ENCODE measurements at places on chromosomes 16 and 17.

DNA sequence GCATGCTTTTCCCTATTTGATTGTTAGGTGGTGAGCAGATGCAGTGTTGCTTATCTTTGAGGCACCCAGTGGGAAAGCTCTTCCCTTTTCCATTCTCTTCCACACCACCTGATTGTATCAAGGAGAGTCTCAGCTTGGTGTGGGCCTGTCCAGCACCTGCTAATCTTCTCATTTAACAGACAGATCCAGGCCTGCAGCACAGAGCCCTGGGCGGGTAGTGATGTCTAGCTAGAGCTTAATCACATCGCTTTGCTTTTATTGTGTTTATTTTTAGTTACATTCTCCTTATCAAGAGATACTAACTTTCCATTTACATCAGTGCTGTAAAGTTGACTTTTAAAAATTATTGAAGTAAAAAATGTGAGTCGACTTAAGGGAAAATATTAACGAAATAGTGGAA is 24.2 kb downstream of the FOXL1 start:
- no peak for DNase-seq
- H3K4me3 ChIP-seq: no peak overlapping the region
- H3K4me1 ChIP-seq: no peaks in the 10 kb centered on the region
- H3K27ac ChIP-seq: no peak overlapping the region
- H3K36me3 ChIP-seq: no peaks in the 10 kb centered on the region

GRCh38 chr16:69831212-69832123 is 69.3 kb downstream of the WWP2 start:
- DNase-seq: no peak
- peaks cover 8% of the 10 kb centered on the region for H3K36me3 ChIP-seq
- peaks cover 22% of the 10 kb centered on the region for H3K4me1 ChIP-seq
- H3K27ac ChIP-seq: peak overlapping the region; percentile 58
- H3K4me3 ChIP-seq: no peak overlapping the region
- no peaks in the 10 kb centered on the region for H3K27me3 ChIP-seq

DNA sequence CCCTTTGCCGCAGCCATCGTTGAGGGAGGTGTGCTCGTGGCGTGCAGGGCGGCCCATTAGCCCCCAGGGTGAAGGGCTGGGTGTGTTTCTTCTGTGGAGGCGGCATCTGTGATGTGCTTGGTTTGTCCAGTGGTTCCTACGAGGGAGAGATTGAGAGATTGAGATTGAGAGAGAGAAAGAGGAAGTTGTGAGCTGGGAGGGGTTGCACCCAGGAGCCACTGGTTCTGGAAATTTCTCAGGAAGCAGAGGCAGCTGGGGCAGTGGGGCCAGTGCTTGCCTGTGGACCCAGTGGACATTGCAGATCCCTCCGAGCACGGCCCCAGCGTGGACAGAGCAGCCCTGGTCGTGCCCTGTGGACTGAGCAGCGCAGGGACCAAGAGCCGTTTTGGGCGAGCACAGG is 72.0 kb upstream of the ZNF750 start:
- DNase-seq: no peak
- no peak overlapping the region for H3K4me3 ChIP-seq
- H3K27ac ChIP-seq: no peak overlapping the region
- no peaks in the 10 kb centered on the region for H3K4me1 ChIP-seq
- no peaks in the 10 kb centered on the region for H3K27me3 ChIP-seq
- peaks cover 11% of the 10 kb centered on the region for H3K36me3 ChIP-seq

GRCh38 chr17:65229621-65229995 is 92.4 kb downstream of the RGS9 start:
- H3K36me3 ChIP-seq: no peaks in the 10 kb centered on the region
- H3K27ac ChIP-seq: no peak overlapping the region
- H3K4me3 ChIP-seq: no peak overlapping the region
- H3K27me3 ChIP-seq: no peaks in the 10 kb centered on the region

- H3K4me3 ChIP-seq: no peak overlapping the region
- H3K27me3 ChIP-seq: peaks cover 58% of the 10 kb centered on the region
- no peaks in the 10 kb centered on the region for H3K36me3 ChIP-seq
- no peaks in the 10 kb centered on the region for H3K4me1 ChIP-seq
- no peak for DNase-seq
Observed at GRCh38 chr16:2955438-2955778, 8.7 kb upstream of the KREMEN2 start.

GRCh38 chr16:1729026-1729425 is 23.0 kb downstream of the MAPK8IP3 start:
- no peak overlapping the region for H3K4me3 ChIP-seq
- DNase-seq: no peak
- H3K36me3 ChIP-seq: peaks cover 65% of the 10 kb centered on the region

GRCh38 chr16:73319261-73319660 is 271.3 kb upstream of the ZFHX3 start:
- no peak overlapping the region for H3K27ac ChIP-seq
- no peak for DNase-seq
- no peaks in the 10 kb centered on the region for H3K36me3 ChIP-seq
- no peaks in the 10 kb centered on the region for H3K4me1 ChIP-seq

DNA sequence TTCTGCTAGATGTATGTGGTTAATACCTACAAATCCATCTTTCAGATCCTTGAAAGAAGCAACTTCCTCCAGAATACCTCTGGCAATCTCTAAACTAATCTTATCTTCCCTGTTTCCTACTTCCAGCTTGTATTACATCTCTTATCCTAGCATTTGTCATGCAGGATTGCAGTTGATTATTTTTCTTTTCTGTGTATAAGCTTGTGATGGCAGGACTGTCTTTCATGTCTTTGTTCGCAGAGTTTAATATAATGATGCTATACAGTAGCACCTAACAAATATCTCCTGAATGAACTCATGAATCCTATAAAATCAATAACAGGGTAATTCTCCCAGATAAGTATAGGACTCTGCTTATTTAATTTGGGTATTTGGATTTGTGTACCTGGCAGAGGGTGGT is 12.2 kb upstream of the UBE2G1 start:
- no peak overlapping the region for H3K27ac ChIP-seq
- DNase-seq: no peak
- no peaks in the 10 kb centered on the region for H3K27me3 ChIP-seq
- H3K36me3 ChIP-seq: no peaks in the 10 kb centered on the region
- H3K4me1 ChIP-seq: no peaks in the 10 kb centered on the region
- no peak overlapping the region for H3K4me3 ChIP-seq

DNA sequence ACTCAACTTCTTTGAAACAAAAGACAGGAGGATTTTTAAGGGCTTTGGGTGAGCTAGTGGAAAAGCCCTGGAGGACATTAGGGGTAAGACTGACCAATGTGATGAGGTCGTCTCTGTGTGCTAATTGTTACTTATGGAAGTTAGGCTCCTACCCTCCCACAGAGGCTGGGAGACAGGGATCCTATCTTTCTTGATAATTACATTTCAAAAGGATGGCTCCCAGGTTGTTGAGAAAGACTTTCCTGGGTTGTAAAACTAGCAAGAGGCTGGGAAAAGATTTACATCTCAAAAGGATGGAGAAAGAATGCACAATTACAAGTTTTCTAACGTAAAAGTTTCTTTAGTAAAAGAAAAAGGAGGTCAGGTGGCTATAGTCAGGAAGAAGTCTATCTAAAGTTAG is 605.8 kb upstream of the GOT2 start:
- no peak overlapping the region for H3K4me3 ChIP-seq
- DNase-seq: no peak
- H3K27ac ChIP-seq: no peak overlapping the region
- no peaks in the 10 kb centered on the region for H3K27me3 ChIP-seq
- H3K36me3 ChIP-seq: no peaks in the 10 kb centered on the region
- H3K4me1 ChIP-seq: no peaks in the 10 kb centered on the region

- H3K36me3 ChIP-seq: no peaks in the 10 kb centered on the region
- H3K27me3 ChIP-seq: peaks cover 3% of the 10 kb centered on the region
- no peak overlapping the region for H3K27ac ChIP-seq
- H3K4me3 ChIP-seq: no peak overlapping the region
- DNase-seq: no peak
Observed at GRCh38 chr16:21097151-21097550, 53.5 kb downstream of the DNAH3 start.

DNA sequence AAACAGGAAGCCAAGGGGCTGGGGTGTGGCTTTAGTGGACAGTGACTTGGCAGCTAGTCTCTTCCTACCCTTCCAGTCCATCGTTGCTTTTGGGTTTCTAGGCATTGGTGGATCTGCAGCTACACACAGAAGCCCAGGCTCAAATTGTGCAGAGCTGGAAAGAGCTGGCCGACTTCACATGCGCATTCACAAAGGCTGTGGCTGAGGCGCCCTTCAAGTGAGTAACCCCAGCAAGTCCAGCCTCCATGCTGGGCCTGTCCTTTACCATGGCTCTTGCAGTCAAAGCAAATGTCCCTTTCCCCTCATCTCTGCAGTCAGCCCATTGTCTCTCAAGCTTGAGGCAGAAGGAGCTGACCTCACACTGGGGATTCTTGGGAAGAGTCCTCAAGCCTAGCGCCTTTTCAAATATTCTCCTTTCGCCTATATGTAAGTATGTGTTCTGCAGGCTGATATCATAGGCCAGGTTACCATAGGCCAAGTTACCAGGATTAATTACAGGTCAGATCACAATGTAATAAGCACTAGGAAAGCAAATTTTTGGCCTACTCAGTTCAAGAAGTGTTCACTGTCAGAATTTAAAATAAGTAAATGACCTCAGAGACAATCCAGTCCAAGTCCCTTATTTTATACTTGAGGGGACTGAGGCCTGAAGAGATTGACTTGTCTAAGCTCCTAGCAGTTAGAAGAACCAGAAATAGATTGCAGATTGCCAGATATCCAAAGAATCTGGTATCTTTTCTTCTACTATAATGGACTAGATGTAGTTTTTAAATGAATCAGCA is 6.5 kb downstream of the EME1 start:
- H3K27ac ChIP-seq: no peak overlapping the region
- DNase-seq: no peak
- peaks cover 40% of the 10 kb centered on the region for H3K36me3 ChIP-seq
- H3K4me1 ChIP-seq: no peaks in the 10 kb centered on the region
- no peaks in the 10 kb centered on the region for H3K27me3 ChIP-seq

DNA sequence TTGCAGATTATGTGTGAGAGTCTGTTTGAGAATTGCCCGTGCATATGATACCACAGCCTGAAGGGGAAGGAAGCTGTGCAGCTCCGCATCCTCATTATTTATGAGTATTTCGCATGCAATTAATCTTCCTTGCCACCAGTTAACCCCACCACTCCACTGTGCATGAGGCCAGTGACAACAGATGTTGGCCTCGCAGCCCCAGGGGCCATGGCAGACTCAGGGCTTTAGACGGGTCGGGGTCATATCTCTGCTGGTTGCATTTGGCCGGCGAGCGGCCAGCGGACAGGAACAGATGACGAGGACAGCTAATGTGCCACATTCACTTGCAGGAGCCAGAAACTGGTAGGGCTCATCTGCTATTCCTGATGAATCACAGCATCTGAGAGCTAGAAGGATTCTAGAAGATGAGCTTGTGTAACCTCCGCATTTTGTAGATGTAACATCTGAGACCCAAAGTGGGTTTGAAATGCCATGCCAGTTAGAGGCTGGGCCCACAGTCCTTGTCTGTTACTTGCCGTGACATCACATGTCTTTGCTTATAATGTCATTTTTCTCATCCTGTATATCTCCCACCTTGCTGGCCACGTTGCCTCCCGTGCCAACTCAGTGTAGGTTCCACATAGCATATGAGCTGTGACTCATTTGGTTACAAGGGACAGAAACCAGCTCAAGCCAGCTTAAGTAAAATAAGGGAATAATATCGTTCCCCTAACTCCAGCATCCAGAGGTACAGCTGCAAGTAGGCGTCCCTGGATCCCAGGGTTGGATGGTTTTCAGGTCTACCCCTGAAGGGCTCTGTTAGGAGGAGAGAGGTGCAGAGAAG is 137.2 kb downstream of the SNX29 start:
- no peak overlapping the region for H3K27ac ChIP-seq
- no peaks in the 10 kb centered on the region for H3K36me3 ChIP-seq
- H3K4me3 ChIP-seq: no peak overlapping the region
- H3K27me3 ChIP-seq: no peaks in the 10 kb centered on the region

- no peak overlapping the region for H3K4me3 ChIP-seq
- H3K27me3 ChIP-seq: no peaks in the 10 kb centered on the region
- H3K36me3 ChIP-seq: no peaks in the 10 kb centered on the region
- no peak overlapping the region for H3K27ac ChIP-seq
- peaks cover 23% of the 10 kb centered on the region for H3K4me1 ChIP-seq
- no peak for DNase-seq
Observed at GRCh38 chr17:49638818-49639217, 39.1 kb downstream of the SPOP start.

DNA sequence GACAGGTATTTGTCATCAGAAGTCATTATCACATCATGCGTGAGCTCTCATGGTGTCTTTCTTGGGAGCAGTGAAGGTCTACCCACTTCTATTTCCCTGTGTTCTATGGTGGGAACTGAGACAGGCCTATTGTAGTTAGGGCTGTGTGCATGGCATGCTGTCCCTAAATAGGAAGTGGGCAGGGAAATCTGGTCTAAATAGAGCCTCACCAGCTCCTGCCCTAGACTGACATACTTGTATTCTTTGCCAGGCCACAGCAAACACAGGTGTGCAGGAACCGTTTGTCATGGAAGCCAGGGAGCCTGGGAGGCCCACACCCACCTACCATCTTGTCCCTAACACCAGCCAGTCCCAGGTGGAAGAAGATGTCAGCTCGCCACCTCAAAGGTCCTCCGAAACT is 10.1 kb downstream of the SLC7A6 start:
- peaks cover 22% of the 10 kb centered on the region for H3K36me3 ChIP-seq
- H3K4me3 ChIP-seq: no peak overlapping the region
- DNase-seq: no peak
- no peak overlapping the region for H3K27ac ChIP-seq
- H3K4me1 ChIP-seq: peaks cover 34% of the 10 kb centered on the region

DNA sequence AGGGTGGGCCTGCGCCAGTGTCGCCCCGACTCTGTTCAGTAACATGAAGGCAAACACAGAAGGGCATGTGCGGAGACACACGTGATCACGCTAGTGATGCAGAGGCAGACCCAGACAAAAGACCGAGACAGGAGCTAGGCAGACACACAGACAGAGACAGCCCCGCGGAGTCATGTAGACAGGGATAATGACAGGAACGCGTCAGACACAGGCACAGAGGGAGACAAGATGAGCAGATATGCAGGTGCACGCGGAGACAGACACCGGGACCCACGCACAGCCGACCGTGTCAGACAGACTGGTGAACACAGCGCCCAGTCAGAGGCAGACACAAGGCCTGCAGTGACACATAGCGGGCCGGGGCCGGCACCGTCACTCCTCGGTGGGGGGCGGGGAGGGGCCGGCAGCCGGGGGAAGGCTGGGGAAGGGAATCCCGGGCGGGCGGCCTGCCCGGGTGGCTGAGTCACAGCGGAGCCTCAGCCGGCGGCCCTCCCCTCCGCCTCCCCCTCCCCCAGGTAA is 7.4 kb downstream of the KDM6B start:
- peaks cover 56% of the 10 kb centered on the region for H3K4me1 ChIP-seq
- H3K27ac ChIP-seq: peak overlapping the region; percentile 97
- peak; percentile 93 for DNase-seq
- H3K4me3 ChIP-seq: peak overlapping the region; percentile 90
- no peaks in the 10 kb centered on the region for H3K27me3 ChIP-seq

GRCh38 chr17:28706471-28707338 is 5.0 kb downstream of the PROCA1 start:
- peaks cover 5% of the 10 kb centered on the region for H3K4me1 ChIP-seq
- H3K36me3 ChIP-seq: peaks cover 20% of the 10 kb centered on the region
- no peak for DNase-seq
- no peaks in the 10 kb centered on the region for H3K27me3 ChIP-seq
- H3K4me3 ChIP-seq: no peak overlapping the region
- no peak overlapping the region for H3K27ac ChIP-seq

GRCh38 chr17:6868582-6868981 is 37.1 kb upstream of the TEKT1 start:
- H3K4me1 ChIP-seq: no peaks in the 10 kb centered on the region
- peaks cover 8% of the 10 kb centered on the region for H3K27me3 ChIP-seq
- DNase-seq: no peak
- H3K36me3 ChIP-seq: no peaks in the 10 kb centered on the region
- no peak overlapping the region for H3K27ac ChIP-seq

GRCh38 chr16:72162105-72162692 is 9.8 kb downstream of the PMFBP1 start:
- no peaks in the 10 kb centered on the region for H3K27me3 ChIP-seq
- no peak for DNase-seq
- H3K36me3 ChIP-seq: no peaks in the 10 kb centered on the region
- H3K27ac ChIP-seq: no peak overlapping the region
- no peaks in the 10 kb centered on the region for H3K4me1 ChIP-seq
- no peak overlapping the region for H3K4me3 ChIP-seq

Measured in upper lobe of right lung (tissue), 1 donor.